ENCODE measurements at places on chromosomes 16 and 17.
A peak's percentile ranks its signal among the peaks of the same experiment; 100 is the strongest.

GRCh38 chr17:19975601-19976000, 2.0 kb downstream of the AKAP10 start:
- DNase-seq = no peak

- DNase-seq = no peak
Observed at GRCh38 chr17:37517881-37518280, 28.2 kb downstream of the DUSP14 start.

DNA sequence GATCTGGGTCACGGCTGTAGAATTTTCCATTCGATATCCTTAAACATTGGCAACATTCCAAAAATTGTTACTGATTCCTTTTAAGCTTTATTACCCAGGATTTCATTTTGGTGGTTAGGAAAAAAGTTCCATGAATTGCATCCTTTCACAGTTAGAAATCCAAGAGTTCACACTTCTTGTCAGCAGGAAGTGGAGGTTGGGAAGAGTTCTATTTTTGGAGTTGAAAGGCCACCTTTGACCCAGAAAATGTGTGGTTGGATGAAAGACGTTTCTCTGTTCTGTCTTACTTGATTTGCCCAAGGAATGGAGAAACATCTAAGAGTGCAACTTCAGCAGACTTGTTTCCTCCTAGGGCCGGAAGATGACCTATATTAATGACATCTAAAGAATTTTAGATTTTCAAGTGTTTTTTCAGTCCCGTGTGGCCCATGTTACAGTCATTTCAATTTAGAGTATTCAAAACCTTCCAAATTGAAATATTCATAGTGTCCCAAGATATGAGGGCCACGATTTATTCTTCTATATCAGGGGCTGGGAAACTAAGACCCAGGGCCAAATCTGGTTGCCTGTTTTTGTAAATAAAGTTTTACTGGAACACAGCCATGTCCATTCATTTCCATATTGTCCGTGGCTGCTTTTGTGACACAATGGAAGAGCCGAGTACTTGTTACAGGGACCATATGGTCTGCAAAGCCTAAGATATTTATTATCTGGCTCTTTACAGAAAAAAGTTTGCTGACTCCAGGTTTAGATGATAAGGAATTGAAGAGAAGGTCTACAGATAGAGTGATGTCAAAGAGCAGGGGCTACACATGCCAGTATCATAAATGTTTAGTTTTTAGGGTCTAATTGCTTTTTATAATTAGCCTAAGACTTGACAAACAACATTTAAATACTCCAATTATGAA, 50.2 kb downstream of the CDK5R1 start:
- no peak for DNase-seq

- no peak for DNase-seq
Observed at GRCh38 chr17:32733401-32733800, 143.5 kb downstream of the MYO1D start.

- DNase-seq = no peak
Observed at GRCh38 chr17:78899361-78900260, 3.4 kb downstream of the CEP295NL start.

- DNase-seq = no peak
Observed at GRCh38 chr17:34434052-34434451, 71.0 kb upstream of the CCL1 start.

- no peak for DNase-seq
Observed at GRCh38 chr17:45222014-45222288, 266 bp downstream of the FMNL1 start.

- no peak for DNase-seq
Observed at GRCh38 chr17:69057280-69057679, 3.4 kb downstream of the ABCA9 start.

GRCh38 chr17:43740541-43740940, 18.1 kb downstream of the SOST start:
- no peak for DNase-seq

DNA sequence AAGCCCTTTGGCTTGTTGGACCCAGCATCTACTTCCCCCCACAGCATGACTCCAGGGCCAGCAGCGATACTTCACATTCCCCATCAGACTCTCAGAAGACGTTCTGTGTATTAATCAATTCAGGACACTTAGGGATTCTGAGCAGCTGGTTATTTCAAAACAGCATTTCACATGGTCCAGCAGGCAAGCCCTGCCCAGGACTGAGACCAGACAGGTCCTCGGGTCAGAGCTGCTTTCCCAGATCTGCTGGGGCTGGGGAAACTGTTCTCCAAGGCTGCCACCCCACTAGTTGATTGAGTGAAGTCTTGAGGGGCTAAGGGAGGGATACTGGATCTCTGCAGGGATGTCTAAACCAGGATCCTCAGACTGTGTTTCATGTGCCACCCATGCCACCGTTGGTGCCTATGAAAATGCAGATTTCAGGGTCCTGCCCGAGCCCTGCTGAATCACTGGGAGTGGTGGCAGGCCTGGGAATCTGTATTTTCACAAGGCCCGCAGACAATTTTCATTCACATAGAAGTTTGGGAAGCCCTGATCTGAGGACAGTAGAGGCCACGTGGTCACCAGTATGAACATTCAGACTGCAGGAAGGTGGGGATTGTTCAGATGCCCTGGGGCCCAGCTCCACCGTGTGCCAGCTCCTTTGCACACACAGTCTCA, 40.6 kb upstream of the CDH5 start:
- no peak for DNase-seq

GRCh38 chr16:65749506-65749905, 617.0 kb upstream of the CDH5 start:
- no peak for DNase-seq

DNA sequence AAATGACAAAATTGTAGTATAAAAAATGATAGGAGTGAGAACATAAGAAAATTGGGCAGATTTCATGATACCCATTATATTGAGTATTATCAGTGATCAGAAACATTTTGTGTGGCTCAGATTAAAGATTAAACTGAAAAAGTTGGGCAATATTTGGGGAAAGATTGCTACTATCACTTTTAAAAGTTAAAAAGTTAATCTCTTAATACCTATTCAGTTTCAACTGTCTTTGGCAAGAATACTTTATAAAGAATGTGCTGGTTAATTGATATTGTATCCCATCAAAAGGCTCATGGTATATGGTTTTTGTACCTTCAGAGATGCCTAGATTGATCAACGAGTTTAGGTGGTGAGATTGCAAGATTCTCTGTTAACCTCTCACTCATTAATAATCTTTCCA, 55.8 kb downstream of the BPTF start:
- no peak for DNase-seq

GRCh38 chr16:2238150-2238837, 2.0 kb downstream of the DNASE1L2 start:
- no peak for DNase-seq

- DNase-seq = no peak
Observed at GRCh38 chr17:1896243-1897104, 66.7 kb downstream of the RPA1 start.

GRCh38 chr16:84884596-84885341, 65.0 kb downstream of the CRISPLD2 start:
- DNase-seq = no peak

GRCh38 chr16:10196999-10197398, 14.8 kb upstream of the GRIN2A start:
- DNase-seq = no peak

DNA sequence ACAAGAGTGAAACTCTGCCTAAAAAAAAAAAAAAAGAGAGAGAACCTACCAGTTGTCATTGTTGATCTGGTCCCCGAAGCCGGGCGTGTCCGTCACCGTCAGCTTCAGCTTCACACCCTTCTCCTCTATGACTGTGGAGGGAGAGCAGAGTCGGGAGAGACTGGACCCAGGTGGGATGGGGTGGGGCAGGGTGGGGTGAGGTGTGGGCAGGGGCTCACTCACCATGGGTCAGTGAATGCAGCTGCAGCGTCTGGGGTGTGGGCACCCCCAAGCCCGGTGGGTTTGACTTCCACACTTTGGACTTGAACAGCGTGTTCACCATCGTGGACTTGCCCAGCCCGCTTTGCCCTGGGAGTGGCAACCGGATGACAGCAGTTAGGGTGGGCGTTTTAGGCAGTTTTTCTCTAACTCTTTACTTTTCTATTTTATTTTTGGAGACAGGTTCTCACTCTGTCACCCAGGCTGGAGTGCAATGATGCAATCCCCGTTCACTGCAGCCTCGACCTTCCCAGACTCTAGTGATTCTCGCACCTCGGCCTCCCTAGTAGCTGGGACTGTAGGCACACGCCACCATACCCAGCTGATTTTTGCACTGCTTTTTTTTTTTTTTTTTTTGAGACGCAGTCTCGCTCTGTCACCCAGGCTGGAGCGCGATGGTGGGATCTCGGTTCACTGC, 2.2 kb downstream of the SEPTIN12 start:
- no peak for DNase-seq

DNA sequence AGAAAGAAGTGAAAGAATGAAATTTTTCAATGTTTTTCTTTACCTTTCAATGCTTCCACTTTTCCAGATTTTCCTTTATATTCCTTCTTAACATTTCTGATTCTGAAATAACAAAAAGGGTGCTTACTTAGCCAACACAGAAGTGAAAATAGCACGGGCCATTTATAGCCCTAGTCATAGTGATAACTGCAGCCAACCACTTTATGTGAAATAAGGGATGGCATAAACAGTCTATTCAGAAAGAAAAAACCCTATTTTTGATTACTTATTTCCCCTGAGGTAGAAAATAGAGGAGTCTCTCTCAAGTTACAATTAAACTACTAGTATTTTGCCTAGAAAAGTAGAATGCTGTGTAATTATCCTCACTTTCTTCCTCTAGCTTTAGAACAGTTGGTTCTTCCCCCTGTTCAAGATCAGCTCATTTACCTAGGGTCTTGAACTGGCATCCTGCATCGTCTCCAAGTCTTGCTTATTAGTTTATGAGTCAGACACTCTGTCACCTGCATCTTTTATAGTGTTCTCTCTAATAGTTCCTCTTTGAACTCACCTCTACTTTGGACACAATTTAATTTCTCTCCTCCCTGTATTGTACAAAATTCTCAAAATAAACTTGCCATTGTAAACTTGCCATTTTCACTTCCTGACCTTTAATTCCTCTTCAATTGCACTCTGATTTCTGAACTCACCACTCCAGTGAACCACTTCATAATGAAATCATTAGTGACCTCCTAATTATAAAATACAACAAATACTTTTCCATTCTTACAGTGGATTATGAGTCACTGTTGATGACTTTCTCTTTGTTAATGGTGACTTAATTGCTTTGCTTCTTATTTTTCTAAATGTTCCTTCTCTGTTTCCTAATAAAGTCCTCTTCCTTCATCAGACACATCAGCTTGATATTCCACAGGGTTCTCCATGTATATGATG, 23.6 kb downstream of the ABCA6 start:
- no peak for DNase-seq

- DNase-seq = no peak
Observed at GRCh38 chr17:29089601-29090044, 46.7 kb downstream of the PIPOX start.

DNA sequence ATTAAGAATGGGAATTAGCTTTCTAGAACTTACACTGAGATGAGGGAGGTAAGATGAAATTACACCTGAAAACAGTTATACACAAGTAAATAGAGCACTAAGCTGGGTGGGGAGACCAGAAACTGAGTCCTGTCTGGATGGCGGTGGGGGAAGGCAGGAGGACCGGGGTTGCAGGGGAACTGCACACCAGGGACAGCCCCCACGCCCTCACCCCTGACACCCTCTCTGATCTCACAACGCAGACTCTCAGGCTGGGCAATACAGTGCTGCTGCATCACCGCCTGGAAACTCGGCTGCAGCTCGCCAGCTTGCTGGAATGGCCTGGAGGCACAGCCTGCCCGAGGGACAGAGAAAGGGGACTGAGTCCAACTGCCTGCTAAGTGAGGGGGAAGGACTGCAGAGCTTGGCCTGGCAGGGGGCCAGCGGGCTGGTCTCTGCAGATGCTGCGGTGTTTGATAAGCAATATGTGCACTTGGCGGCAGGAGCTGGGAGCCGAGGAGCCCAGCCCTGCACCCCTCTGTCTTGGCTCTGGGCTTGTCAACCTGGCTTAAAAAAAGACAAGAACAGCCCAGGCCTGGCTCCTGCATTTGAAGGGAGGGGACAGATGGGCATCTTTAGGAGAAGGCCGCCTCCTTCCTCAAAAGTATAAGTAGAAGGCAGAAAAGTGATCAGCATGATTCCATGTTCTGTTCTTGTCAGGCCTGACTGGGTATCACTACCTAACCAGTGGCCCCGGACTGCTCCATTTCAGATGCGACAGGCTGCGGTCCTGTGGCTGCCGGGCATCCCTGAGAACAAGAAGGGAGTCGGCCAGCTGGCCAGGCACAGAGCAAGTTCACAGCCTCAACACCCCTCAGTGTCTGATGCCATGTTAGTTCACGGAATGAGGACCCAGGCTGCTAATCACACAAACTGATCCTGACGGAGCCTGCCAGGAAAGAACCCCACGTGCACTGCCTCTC, 30.2 kb downstream of the SPHK1 start:
- DNase-seq = no peak

DNA sequence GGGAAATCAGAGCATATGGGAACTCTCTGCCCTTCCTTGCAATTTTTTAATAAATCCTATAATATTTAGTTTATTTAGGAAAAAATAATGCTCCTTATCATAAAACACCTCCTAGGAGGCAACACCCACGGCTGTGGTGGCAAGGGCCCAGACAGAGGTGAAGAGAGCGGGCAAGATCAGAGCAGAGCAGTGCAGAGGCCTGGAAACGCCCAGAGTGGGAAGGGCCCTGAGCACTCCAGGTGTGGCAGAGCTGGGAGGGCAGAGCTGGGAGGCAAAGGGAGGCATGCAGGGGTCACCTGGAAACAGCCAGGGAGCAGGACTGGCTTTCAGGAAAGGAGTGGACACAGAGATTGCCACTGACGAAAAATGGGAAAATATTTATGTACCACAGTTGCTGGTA, 17.3 kb downstream of the FBXO31 start:
- DNase-seq = no peak

DNA sequence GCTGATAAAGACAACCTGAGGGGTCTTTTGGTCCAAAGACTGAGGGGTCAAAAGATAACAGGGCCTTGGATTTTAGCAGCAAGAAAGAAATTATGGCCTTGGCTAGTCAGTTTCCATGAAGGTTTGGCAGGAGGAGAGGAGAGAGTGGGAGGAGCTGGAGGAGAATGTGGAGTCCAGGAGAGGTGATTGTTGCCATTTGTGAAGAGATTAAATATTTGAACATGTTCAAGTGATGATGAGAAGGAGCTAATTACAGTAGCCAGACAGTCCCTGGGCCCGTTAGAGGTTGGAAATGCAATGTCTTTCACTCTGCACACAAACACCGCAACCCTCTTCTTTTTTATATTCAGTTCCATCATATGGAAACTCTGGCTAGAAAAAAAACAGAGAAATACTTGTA, 68.6 kb downstream of the TNRC6C start:
- DNase-seq = no peak

- DNase-seq = peak; percentile 86
Observed at GRCh38 chr16:66515596-66516508, 34.1 kb downstream of the TK2 start.

DNA sequence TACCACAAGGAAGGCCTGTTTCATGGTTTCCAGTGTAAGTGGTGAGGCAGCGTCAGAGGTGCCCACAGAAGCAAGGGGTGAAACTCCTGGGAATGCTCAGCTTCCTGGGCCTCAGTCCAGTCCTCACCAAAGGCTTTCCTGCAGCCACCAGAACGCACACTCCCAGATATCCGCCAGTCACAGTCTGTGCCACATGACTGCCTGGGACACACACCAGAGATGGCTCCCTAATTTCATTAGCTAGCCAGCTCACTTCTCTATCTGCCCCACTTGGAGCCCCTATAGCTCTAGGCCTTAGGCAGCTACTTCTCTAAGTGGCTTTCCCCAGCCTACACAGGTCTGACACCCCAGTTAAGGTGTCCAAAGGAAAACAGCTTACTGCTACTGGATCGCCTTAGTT, 77.0 kb downstream of the CYTH1 start:
- no peak for DNase-seq
